ENCODE measurements at places on chromosomes 12 and 14.
A peak's percentile ranks its signal among the peaks of the same experiment; 100 is the strongest.

GRCh38 chr12:24118668-24119067 lies 169.2 kb upstream of the SOX5 start:
- DNase-seq, result no peak

DNA sequence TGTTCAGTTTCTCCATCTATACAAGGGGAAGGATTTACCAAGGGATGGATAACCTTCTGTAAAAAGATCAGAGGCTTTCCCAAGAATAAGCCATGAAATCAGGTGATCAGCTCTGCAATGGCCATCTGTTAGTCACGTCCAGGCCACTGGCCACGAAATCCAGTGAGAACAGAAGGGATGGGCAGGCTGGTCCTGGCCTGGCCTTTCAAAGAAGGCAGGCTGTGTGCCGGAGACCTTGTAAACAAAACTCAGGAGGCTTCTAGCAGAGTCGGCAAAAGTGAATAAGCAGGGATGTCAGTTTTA lies 68.5 kb downstream of the RNF34 start:
- DNase-seq, result no peak

DNA sequence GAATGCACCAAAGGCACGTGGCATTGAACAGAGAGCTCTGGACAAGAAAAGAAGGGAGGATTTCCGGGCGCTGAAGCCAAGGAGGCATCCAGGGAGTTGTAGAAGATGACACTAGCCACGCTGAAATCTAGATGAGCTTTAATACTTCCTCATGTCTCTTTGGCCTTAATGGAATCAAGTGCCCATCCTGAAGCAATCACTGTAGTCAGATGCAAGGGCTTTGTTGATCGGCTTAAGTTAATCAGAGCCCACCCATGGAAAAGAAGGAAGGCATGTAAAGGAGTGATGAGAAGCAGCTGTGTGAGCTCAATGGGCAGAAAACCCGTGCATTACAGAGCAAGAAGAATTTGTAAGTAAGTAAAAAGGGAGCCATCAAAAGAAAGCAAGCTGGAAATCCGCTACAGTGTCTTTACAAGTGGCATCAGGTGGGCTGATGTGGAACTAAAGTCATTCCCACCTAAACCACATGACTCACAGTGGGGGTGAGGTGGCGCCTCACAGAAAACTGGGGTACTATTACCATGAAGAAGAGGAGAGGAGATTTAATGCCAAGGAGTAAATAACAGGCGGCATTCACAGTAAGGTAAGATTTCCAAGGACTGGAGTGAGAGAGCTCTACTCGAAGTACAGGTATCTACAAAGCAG lies 48.4 kb downstream of the NDUFA12 start:
- no peak for DNase-seq

DNA sequence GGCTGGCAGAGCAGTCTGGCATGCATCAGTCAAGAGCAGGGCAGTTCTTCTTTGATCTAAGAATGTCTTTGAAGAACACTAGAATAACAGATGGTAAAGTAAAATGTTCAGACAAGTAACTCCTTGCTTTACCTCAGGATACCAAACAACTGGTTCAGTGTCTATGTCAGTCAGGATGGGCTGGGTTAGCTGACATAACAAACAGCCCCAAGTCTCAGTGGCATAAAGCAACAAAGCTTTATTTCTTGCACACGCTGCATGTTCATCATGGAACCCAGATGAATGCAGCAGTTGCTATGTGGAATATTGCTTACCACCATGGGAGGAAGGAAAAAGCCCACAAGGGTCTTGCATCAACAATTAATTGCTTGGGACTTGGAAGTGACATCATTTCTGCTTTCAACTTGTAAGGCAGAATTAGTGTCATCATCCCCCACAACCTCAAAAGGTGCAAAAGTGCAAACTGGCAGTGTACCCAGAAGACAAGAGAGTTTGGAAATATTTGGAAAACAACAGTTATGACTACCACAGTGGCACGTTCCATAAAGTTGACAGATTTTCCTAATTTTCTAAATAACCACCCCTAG lies 21.2 kb downstream of the GPRC5D start:
- DNase-seq, result no peak

DNA sequence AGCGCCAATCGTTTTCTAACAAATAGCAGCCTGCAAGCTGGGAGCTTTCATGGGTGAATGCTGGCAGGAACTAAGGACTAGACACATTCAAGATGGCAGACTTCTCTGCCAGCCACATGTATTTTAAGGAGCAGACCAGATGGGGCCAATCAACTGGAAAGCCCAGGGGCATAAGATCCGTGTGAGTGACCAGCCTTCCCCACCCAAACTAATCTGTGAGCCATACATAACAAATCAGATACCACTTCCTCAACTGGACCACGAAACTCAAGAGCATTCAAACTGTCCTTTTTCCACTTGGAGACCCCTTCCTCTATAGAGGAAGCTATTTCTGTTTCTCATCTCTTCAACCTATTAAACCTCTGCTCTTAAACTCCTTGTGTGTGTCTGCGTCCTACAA lies 9.7 kb downstream of the TCL1B start:
- DNase-seq, result no peak

DNA sequence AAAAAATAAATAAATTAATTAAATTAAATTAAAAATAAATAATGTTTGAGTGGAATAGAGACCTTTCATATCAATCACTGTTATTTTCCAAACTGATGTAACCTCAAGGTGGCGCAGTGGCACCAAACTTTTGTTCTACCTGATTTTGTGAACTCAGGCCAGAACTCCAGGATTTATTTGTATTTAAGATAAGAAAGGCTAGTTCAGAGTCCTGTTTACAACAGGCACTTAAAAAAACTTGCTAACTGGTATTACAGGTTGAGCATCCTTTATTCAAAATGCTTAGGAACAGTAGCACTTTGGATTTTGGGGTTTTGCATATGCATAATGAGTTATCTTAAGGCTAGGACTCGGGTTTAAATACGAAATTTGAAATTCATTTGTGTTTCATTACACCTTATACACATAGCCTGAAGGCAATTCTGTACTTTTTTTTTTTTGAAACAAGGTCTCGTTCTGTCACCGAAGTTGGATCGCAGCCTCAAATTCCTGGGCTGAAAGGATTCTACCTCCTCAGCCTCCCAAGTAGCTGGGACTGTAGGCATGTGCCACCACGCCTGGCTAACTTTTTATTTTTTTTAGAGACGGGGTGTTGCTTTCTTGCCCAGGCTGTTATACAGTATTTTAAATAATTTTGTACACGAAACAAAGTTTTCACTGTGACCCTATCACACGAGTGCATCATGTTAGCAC lies 32.4 kb downstream of the YY1 start:
- DNase-seq, result no peak

DNA sequence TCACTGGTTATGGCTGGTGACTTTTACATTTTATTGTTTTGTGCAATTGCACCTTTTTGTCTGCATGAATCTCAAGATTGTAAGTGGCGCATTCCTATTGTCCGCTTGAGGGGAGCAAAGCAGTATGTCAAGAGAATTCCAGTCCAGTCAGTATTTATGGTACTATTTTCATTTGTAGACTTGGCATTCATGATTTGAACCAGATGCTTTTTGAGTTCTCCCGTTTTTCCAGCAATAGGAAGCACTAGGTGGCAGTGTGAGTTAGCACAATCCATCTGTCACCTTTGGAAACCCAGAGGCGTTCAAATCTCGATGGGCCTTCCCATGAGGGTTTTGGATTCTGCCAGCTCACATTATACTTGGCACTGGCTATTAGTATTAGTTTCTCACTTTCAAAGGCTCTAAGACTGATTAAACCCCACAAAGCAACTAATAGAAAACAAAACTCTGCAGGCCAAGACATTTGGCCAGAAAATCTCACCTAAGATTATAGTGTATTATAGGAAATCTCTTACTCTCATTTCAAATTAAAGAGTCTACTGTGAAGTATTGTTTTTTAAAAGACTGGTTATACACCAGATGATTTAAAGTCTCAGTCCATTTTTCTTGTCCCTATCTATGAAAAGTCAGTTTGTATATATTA lies 2.2 kb downstream of the DACT1 start:
- DNase-seq, result peak; percentile 85

DNA sequence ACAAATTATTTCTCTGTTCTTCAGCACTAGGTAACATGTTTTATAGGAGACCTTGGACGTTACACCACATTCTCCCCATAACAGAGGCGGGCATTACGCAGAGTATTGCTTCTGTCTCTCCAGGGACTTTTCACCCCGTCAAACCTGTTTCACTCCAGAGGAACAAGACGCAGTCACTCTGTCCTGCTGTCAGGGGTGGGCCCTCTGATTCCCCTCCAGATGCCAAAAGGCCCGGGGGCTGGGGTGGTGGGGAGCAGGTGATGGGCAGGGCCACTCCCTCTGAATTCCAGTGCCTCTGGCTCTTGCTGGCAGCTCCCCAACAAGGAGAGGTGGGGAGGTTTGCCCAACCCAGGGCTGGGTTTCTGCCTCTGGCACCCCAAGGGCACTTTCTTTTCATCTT lies 71.9 kb downstream of the NTF3 start:
- no peak for DNase-seq

DNA sequence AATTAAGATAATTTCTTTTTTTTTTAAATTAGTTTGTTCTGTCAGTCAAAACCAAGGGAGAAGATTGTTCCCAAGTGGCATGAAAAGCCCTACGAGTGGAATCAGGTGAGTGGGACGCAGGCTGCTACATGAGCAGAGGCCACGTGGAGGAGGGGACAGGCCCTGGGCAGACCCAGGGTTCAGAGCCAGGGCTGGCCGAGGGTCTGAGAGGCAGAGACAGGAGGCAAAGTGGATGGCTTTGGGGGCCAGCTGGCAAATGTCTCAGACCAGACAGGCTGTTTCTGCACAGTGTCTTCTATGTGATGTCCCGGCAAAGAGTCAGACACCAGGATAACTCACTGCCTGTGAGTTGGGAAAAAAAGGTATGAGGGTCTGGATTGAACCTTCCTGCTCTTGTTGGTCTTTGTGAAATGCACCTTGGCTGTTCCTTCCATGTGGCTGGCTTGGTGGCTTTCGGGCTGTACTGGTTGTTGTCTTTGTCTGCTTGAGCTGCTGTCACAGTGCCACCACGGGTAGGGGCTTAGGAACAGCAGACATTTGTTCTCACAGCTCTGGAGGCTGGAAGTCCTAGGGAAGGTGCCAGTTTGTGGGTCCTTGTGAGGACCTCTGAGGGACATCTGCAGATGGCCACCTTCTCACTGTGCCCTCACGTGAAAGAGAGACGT lies 35.8 kb upstream of the ASPG start:
- no peak for DNase-seq

DNA sequence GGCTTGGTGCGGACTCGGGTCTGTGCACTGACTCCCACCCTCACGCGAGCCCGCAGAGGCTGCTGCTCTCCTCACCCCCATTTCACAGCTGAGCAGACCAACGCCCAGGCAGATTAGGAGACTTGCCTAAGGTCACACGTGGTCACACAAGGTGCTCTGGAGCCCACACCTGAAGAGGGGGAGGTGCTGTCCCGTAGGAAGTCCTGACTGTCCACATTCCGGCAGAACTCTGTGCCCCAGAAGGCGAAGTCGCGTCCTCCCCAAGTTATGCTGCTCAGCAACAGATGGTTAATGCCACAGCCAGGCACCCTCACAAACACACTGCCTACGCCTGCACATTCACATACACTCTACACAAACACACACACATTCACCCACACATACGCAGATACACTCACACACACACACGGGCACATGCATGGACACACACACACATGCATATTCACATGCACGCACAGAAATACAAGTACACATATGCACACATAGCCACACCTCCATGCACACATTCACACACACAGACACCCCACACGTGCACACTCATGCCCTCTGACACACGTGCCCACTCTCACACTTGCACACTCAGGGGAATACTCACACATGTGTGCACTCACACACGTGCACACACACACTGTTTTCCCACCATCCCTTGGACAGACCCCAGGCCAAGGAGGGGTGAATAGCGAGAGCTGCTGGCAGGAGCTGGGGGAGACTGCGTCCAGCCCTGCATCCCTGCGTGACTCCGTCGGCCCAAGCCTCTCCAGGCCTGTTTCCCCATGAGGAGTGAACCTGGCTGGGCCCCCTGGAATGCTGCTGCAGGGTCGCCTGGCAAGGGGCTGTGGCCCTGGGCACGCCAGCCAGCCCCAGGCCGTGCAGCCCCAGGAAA lies 4.1 kb downstream of the C14orf180 start:
- no peak for DNase-seq

DNA sequence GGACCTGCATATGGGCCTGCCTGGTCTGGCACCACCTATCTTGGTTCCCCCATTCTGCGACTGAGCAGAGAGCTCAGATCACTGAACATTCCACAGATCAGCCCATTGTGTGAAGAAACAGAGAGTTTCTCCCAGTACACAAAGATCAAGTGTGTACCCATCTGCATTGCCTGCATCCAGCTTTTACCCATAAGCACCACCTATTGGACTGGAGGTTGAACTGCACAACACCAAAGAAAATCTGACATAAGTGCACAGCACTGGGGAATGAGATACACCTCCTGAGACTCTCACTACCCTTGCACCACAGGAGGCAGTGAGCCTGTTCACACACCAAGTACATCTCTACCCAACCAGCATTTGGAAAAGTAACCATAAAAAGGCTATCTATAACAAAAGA lies 362.6 kb upstream of the CLEC14A start:
- no peak for DNase-seq

DNA sequence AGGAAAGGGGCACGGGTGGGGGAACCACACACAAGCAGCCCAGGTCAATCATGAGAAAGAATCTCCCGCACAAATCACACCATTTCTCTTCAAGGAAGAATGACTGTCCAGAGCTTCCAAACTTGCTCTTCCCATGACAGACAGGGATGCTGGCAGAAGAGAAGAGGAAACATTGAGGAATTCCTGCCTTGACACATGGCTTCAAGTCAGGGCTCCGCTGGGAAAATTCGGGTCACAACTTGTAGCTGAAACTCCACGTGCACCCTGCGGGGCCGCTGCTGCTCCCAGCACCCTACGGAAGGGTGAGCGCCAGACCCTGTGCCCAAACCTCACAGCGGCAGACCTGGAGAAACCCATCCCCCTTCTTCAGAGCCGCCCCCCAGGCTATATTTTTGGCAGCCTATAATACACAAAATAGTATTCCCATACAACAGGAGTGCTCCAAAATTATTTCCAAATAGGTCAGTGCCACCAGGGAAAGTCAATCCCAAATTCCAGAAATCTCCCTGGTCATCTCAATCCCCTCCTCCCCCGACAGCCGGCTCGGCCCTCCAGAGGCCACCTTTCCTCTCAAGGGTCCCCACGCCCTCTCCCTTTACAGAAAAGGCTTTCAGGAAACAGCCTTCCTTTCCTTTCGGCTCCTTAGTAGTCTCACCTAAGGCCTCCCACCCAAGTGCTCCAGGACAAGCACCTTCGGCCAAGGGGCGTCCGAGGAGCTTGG lies 1.3 kb downstream of the TMEM132D start:
- DNase-seq, result no peak

All from muscle of arm (tissue), 14 donors.